Activated CD8-positive, alpha-beta T cell treated with anti-CD3 and anti-CD28 coated beads for 36 hours (primary cell): ENCODE measurements at places on chromosomes 4 and X.

DNA sequence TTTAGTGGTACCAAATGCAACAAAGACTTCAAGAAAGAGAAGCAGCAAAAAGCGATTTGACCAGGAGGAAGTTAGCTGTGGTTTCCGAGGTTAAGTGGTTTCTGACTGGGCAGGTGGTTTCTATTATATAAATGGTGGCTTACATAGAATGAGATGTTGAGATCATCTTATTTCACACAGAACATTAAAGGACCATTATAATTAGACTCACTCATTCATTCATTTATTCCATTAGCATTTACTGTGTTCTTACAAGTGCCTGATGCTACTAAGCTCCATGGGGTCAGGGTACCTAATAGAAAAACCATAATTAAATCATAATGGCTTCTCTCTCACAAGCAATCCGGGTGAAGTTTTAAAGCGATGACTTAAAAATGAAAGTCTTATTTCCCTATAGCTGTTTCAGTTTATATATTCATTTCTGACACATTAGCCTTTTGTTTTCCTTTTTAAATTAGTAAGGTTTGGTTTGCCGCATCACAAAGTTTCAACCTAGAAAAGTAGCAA lies 10.6 kb downstream of the TSPAN6 start:
- no peak overlapping the region for H3K4me3 ChIP-seq
- H3K27ac ChIP-seq = no peak overlapping the region
- no peaks in the 10 kb centered on the region for H3K27me3 ChIP-seq
- H3K4me1 ChIP-seq = peaks cover 9% of the 10 kb centered on the region
- H3K36me3 ChIP-seq = no peaks in the 10 kb centered on the region

- no peaks in the 10 kb centered on the region for H3K4me1 ChIP-seq
- no peaks in the 10 kb centered on the region for H3K36me3 ChIP-seq
- DNase-seq = peak; percentile 5
Measured at GRCh38 chrX:84046403-84046984, 141.5 kb downstream of the RPS6KA6 start.

GRCh38 chr4:4775493-4776004 lies 83.9 kb upstream of the MSX1 start:
- H3K36me3 ChIP-seq = no peaks in the 10 kb centered on the region
- H3K27me3 ChIP-seq = peaks cover 2% of the 10 kb centered on the region
- no peaks in the 10 kb centered on the region for H3K4me1 ChIP-seq
- no peak for DNase-seq
- no peak overlapping the region for H3K4me3 ChIP-seq

DNA sequence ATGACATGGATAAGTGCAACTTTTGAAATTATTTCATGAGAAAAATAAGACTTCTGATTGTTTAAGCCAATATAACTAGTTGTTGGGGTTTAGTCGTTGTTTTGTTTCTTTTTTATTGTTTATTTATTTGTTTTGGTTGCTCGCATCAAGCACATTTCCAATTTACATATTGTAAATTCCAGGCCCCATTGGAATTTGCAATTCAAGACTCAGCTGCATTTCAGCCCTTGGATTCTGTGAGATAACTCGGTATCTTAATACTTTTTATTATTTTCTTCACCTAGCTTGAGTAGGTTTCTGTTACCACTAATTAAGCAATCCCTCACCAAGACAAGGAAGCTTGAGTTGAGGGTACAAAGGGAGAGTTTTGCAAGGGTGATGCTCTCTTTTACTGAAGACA lies 318.3 kb upstream of the GATB start:
- no peaks in the 10 kb centered on the region for H3K36me3 ChIP-seq
- H3K27ac ChIP-seq = no peak overlapping the region
- no peaks in the 10 kb centered on the region for H3K27me3 ChIP-seq

DNA sequence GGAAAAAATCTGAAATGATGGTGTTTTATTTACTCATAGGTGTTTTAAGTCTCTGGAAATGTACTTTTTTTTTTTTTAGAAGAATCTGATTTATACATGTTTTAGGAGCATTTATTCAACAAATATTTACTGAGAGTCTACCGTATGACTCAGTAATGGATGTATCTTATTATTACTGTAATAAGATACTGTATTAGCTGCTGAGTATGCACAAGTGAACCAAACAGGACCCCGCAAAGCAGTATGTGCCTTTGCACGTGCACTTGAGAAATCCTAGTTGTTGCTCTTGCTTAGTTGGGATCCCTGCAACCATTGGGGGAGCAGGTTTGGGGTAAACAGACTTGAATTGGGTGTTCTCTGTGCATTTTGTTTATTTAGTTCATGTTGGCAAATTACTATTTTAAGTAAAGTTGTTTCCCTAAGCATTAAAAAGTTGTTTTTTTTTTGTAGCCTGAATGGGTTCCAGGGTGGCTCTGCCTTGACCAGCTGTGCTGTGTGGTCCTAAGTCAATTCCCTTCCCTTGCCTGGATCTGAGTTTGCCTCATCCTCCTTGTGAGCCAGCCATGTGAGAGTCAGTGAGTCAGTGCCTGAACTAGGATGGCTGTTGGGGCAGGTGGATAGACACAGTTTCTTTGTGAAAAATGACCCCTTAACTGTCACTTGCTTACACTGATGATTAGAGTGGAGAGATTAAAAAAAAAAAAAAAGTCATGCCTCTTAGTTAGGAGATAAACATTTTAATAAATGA lies 27.7 kb downstream of the DCUN1D4 start:
- no peak for DNase-seq
- no peaks in the 10 kb centered on the region for H3K27me3 ChIP-seq
- H3K27ac ChIP-seq = no peak overlapping the region
- no peak overlapping the region for H3K4me3 ChIP-seq
- peaks cover 62% of the 10 kb centered on the region for H3K36me3 ChIP-seq
